ENCODE measurements at places on chromosomes 2 and 18.

GRCh38 chr2:154392256-154392655 lies 306.2 kb upstream of the KCNJ3 start:
- DNase-seq, result no peak

- DNase-seq, result no peak
Measured at GRCh38 chr2:144097440-144098225, 422.3 kb downstream of the ZEB2 start.

- no peak for DNase-seq
Measured at GRCh38 chr2:132677661-132678060, 7.7 kb upstream of the LYPD1 start.

DNA sequence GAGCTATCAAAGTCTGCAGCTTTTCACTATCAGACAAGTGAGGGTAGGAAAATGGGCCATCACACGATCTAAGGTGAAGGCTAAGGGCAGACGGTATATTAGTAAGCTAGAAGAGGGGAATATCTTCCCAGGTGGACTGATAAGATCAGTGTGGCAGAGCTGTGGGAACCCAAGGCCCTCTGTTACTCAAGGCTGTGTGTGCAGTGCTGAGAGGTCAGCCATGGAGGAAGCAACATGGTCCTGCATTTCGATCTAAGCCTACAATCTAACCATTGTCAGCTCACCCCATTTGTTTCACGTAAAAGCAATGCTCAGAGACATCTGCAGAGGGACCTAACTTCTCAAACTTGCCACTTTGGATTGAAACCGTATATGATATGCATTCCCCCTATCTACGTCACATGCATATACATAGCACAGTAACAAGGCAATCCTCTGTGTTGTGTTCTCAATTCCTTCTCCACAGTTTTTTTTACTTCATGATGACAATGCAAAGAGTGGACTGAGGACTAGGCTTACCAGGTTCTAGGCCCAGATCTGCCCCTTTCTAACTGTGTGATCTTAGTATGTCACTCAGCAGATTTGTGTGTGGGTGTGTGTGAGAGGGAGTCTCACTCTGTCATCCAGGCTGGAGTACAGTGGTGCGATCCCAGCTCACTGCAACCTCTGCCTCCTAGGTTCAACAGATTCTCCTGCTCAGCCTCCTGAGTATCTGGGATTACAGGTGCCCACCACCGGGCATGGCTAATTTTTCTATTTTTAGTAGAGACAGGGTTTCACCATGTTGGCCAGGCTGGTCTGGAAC lies 45.2 kb downstream of the SLC8A1 start:
- no peak for DNase-seq

DNA sequence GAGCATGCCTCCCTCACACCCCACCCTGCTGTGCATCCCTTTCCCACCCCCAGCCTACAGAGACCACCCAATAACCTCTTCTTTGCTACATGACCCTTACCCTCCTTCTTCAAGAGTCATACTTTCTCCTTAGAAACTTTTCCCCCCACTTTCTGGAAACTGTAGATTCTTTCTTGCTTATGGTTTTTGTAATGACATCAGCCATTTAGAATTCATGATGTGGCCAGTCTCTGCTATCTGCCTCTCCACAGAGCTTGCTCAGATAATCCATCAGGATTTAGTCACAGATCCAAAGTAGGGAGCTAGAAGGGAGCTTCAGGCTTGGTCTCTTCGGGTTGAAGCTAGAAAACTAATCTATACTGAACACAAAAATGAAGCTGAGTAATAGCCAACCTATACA lies 36.5 kb downstream of the GALM start:
- no peak for DNase-seq

DNA sequence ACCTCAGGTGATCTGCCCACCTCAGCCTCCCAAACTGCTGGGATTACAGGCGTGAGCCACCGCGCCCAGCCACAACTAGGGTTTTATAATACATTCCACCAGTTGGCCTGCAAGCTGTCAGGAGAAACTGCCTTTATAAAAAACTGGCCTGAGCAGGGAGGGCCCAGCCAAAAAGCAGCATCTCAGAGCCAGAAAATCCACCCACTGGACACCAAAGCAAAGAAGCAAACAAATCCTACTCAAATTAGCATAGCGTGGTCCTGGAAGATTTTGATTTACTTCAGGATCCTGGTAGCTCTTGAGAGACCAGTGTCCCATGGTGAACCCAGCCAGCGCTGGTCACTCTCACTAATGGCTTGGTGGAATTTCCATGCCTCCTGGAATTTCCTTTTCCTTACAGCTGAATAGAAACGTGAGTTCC lies 60.0 kb upstream of the PXDN start:
- no peak for DNase-seq

- no peak for DNase-seq
Measured at GRCh38 chr2:242044313-242044590, 174.7 kb downstream of the RTP5 start.

DNA sequence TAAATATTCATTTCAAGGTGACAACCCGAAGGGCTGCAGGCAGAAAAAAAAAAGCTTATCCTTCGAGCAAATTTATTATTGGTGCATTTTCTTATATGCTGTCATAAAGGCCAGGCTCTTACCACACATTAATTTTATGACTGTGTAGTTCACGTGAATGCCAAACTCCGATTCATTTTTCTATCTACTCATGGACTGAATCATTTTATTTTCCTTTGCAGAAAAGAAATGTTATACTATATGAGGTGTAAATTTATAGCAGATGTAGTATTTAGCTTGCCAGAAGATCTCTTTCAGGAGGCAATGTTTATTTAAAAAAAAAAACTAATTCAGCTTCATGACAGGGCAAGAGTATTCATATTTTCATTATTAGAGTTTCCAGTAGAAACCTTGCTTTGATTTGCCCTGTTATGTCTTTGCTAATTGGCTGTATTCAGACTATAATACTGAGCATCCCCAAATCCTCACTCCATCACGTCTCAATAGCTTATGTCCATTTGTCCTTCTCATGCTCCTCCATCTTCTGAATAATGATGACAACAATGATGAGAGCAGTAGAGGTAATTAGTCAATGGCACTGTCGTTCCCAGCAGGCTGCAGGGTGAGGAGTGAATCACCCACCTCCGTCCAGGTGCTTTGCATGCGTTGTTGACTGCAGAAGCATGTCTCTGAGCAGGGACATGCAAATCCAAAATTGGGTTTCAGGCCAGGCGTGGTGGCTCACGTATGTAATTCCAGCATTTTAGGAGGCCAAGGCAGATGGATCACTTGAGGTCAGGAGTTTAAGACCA lies 101.1 kb upstream of the RAB12 start:
- DNase-seq, result no peak

- no peak for DNase-seq
Measured at GRCh38 chr2:69381337-69381737, 5.7 kb downstream of the GFPT1 start.

DNA sequence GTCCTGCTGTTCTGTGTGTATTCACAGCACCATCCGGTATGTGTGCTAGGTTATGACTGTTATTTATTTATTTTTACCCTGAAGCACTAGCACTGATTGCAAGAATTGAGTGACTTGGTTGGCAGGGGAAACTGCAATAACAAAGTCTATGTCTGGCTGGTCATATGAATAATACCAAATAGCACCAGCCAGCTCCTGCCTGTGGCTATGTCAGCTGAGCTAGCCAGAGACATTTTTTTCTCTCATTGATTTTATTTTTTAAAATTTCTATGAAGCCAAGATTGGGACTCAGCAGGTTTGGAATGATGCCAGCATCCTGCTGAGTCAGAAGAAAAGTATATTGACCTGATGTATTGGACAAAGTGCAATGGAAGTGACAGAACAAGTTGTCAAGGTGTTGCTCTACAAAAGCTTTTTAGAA lies 188.5 kb upstream of the CDH2 start:
- no peak for DNase-seq

Data from hippocampal formation (tissue), 2 donors.